ENCODE measurements at places on chromosomes 1 and 21.

- peak; percentile 20 for DNase-seq
Measured at GRCh38 chr1:247487057-247487456, 29.2 kb upstream of the OR2B11 start.

GRCh38 chr1:16063226-16063829 lies 10.1 kb downstream of the FAM131C start:
- DNase-seq = no peak

DNA sequence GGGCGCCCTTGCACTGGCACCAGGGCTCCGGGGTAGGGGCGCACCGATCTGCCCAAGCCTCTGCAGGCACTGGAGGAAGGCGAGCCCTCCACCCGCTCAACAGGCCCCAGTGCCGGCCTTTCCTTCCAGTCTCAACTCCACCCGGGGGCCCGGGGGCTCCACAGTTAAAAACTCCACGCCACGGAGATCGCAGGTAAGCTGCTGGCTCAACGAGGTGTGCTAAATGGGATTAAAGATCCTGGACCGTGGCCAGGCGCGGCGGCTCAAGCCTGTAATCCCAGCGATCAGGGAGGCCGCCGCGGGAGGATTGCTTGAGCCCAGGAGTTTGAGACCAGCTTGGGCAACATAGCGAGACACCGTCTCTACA lies 536 bp downstream of the HSF2BP start:
- no peak for DNase-seq

- no peak for DNase-seq
Measured at GRCh38 chr1:223525957-223526356, 132.7 kb downstream of the CCDC185 start.

Measured in activated T-cell treated with anti-CD3 and anti-CD28 coated beads for 4 hours (primary cell).